ENCODE measurements at places on chromosomes 1 and 21.

- no peak for DNase-seq
Measured at GRCh38 chr1:224433701-224434672, 610 bp downstream of the WDR26 start.

GRCh38 chr1:112933820-112934571 is 22.0 kb downstream of the SLC16A1 start:
- DNase-seq = no peak

DNA sequence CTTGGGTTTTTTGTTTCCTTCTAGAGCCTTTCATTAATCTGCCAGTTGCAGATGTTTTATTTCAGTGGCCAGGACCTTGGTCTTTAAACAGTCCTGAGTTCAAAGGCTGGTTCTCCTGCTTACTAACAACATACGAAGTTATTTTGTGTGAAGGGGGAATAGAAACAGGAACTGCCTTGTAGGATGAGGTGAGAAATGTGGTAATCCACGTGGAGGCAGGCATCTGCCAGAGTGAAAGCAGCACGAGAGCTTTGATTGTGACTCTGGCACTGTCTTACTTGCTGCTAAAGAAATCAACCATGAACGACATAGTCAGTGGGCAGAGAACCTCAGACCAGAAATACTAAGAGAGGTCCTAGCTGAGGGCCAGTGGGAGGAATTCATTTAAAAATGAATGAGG is 30.4 kb downstream of the TMEM63A start:
- DNase-seq = no peak

DNA sequence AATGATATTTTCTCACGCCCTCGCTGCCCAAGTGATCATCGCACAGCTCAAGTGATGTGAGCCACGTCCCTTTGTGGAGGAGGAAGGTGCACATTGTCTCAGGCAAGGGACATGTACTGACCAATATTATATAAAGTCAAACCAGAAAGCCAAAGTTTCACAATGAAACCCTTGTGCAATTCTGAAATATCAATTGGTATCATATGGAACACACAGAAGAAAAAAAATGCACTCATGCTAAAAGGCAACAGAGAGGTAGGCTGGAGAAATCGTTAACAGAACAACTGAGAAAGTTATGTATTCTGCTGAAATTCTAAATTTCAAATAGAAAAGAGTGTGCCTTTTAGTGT is 1.9 kb downstream of the JAM2 start:
- no peak for DNase-seq

GRCh38 chr21:44929799-44930542 is 9.3 kb upstream of the ITGB2 start:
- no peak for DNase-seq

- no peak for DNase-seq
Measured at GRCh38 chr1:145692785-145693443, 14.3 kb downstream of the PDZK1 start.

DNA sequence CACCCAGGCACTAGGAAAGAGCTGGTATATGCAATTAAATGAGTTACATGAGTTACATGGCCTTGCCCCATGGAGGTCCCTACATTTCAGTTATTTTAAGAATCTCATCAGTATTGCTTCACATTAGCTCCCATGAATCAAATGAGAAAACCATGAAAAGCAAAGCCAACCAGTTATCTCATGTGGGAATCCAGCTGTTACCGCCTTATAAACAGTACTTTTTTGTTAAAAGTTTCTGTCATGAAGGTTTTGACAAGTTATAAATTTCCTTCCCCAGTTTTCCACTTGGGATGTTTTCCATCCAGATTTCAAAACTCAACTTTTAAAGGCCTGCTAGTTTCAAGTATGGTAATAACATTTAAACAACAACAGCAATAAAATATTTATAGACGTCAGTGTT is 544.8 kb downstream of the NUF2 start:
- DNase-seq = no peak

DNA sequence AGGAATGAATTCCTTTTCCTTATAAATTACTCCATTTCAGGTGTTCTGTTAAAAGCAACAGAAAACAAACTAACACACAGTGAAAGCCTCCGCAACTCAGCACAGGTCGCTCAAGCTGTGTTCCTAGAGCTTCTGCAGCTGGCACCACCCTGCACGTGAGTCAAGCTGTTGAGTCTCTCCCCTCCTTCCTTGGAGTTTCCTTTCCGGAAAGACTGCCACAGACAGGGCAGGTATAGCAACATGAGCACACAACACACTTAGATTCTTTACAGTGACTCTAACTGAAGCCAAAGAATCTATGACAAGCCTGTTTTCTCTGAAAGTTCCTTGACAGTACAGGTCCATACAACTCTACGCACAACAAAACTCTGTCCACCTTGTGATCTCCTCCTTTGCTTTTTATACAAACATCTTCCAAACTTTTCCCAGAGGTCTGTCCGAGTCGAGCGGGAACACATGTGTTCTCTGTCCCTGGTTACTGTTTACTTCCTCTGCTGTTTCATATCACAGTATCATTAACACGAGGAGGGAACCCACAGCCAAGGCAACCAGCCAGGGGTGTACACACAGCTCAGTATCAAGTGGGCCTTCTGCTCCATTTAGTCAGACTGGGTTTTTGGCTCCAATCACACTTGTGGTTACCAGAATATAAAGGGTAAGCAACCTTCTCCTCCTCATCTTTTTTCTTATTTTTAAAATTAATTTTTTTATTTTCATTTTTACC is 38.7 kb upstream of the DESI2 start:
- DNase-seq = no peak

GRCh38 chr1:43038232-43038935 is 79.7 kb upstream of the SLC2A1 start:
- no peak for DNase-seq

DNA sequence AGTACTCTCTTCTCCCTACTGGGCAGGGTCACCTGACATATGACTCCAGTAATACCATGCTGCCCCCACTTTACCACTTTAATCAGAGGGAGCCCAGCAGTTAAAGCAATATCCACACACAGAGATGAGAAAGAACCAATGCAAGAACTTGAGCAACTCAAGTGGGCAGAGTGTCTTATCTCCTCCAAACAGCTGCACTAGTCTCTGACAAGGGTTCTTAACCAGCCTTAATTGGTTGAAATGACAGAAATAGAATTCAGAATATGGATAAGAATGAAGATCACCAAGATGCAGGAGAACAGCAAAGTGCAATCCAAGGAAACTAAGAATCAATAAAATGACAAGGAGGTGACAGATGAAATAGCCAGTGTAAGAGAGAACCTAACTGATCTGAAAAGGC is 91.0 kb downstream of the KCNT2 start:
- DNase-seq = no peak

DNA sequence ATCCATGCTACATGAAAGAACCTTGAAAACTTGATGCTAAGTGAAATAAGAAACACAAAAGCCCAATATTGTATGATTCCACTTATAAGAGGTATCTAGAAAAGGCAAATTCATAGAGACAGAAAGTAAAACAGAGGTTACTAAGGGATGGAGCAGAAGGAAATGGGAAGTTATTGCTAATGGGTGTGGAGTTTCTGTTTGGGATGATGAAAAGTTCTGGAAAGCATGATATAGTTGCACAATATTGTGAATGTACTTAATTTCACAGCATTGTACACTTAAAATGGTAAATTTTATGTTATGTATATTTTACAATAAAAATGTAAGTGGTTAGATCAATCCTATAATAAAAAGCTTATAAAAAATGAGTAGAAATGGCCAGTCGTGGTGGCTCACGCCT is 1.6 kb upstream of the NECAP2 start:
- DNase-seq = no peak

GRCh38 chr1:162561616-162562469 is at the start of gene UAP1:
Gene UAP1, plus strand, starts transcription at chr1:162561722. Its CDS starts 4,347 bp downstream, at chr1:162566069.
- no peak for DNase-seq

GRCh38 chr1:221543529-221544120 is 198.3 kb downstream of the DUSP10 start:
- DNase-seq = no peak

DNA sequence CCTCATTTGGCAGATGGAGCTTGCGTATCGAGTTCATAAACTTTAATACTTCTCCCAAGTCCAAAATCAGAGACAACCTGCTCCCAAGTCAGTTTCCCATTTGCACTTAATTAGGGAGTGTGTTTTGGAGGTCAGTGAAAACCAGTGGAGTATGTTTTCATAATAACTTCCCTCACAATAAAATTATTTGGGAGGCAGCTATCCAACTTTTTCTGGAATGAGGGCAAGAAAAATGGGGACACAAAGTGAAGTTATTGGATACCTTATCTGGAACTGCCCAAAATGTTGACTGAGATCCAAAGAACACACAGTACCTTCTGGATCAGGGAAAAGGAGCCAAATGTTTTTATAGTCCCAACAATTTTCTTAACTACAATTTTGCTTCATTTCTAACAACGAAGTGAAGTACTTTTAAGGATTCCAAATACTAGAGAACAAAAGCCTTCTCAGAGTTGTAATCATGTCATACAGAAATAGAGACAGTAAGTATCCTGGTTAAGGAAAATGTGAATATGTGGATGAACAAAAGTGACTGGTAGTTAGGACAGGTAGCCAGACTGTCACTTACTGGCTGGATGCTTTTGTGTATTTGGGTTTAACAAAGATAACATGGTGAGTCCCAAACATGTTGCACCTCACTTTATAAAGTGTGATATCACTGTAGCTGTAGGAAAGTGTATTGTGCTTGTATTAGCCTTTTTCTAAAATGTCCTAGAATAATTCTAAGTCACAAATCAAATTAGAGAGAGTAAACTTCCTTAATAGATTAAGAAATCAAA is 325.0 kb downstream of the HLX start:
- no peak for DNase-seq

DNA sequence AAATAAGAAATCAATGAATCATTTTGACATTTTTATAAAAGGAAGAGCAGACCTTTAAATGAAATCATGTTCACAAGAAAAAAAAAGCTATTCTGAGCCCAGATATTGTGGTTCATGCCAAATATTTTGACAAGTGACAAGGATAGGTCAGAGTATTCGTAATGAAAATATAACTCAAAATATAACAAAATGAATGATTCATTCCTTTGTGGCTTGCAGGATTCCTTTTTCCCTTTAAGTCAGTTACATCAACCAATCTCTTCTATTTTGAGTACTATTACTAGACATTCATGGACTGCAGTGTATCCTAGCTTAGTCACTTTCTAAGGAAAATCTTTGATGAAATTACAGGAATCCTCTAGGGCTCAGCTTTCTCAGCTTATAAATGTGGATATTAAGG is 188.7 kb downstream of the COL11A1 start:
- no peak for DNase-seq

- no peak for DNase-seq
Measured at GRCh38 chr1:227070638-227071285, 130.7 kb downstream of the COQ8A start.

DNA sequence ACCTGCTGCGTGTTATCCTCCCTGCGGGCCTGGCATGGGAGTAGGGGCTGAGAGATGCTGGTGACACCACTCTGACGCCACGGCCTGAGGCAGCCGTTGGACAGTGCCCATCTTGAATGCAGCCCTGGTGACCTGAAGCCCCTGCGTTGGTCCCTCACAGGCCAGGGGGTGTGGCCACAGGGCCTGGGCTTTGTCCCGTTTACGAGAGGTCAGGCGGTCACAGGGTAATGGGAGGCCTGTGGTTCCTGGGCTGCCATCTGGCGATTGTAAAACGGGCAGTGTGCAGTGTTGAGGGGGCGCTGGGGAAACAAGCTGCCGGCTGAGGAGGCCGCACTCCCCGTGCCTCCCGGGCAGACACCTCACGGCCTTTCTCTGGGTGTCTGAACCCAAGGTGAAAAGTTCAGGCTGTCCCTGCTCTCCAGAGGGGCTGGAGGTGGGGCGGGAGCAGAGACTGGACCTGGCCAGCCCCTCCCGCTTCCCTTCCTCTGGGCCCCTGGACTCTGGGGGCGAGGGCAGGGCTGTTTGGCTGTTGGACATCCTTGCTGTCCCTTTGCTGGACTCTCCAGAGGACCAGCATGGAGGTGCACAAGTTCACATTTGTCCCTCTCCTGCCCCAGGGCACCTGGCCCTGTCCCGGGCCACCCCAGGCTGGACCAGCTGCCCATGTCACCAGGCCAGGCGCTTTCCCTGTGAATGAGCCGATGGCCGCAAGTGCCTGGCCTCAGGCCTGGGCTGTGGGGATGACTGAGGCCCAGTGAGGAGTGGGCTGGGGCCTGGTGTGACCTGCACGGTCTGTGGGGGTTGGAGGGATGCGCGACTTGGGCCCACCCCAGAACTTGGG is 42.4 kb downstream of the SKI start:
- DNase-seq = no peak

- DNase-seq = no peak
Measured at GRCh38 chr1:93635614-93636543, 45.8 kb downstream of the BCAR3 start.

- no peak for DNase-seq
Measured at GRCh38 chr1:3898994-3899753, 898 bp downstream of the C1orf174 start.

GRCh38 chr1:45356186-45356585 is 15.9 kb upstream of the MUTYH start:
- DNase-seq = no peak

DNA sequence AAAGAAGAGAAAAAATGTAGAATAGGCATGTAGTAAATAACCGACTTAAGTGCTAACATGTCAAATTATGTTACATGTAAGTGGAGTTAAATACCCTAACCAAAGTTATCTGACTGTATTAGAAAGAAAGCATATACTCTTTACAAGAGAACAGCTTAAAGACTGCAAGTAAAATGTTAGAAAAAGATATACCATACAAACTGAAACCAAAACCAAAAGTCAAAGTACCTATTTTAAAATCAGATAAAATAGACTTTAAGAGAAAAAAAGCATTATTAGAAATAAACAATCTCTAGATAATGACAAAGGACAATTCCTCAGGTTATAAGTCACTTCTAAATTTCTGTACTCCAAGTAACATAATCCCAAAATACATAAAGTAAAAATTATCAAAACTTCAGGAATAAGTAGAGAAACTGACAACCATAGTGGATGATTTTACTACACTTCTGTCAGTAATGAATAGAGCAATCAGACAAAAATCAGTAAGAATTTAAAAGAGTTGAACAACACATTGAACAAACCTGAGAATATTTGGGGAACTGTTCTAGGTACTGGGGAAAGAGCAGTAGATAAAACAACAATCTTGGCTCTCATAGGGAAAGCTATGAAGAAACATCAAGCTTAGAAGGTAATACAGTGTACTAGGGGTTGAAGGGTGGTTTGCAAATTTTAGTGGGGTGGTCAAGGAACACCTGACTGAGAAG is 127.3 kb downstream of the TBX19 start:
- DNase-seq = no peak

DNA sequence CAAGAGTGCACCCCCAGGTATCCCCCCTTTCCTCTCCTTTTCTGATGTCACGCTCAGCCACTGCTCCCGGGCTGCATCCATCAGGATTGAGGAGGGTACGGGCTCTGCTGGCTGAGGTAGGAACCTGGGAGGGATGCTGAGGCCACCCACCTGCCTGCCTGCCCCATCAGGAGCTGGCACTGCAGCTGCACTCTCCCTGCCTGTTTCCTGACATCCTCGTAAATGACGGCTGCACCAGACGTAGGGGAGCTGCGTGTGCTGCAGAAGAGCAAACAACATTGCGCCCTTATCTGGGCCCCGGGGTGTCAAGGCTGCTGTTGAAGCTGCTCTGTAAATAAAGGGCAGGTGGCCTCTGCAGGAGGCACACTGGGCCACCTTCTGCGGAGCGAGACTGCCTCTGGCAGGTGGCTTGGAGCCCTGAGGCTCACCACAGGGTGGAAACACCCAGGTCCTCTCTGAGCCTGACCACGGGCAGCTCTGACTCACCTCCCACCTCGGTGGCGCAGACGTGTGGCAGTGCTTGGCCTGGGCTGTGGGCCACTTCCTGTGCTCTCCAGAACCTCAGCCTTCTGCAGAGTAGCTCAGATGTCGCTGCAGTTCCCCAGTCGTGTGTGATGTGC is 30.9 kb downstream of the SNAP47 start:
- peak; percentile 89 for DNase-seq

- no peak for DNase-seq
Measured at GRCh38 chr1:11578004-11578403, 76.2 kb downstream of the FBXO2 start.

Data from NCI-H2081 treated with DMSO at 0.1 percent for 48 hours (cell line).